ENCODE measurements at places on chromosomes 11 and 22.

DNA sequence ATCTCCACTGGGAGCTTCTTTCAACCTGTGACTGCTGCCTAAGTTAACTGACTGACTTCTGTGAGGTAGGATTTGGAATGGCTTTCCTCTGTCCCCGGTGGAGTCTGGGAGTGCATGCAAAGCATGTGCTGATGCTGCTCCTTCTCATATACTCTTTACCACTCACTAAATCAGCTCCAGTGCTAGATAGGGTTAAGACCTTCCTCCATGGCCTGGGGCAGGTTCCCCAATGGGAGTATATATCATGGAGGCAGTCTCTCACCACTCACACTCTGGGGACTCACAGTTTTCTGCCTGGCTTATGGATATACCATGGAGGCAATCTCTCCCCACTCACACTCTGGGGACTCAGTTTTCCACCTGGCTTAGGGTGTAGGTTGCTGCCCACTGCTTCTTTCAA lies 10.1 kb upstream of the FANCF start:
- no peak for DNase-seq

- DNase-seq = no peak
These were observed 186.5 kb downstream of the SWAP70 start for GRCh38 chr11:9850224-9850895.

- no peak for DNase-seq
These were observed 296.1 kb downstream of the RAB38 start for GRCh38 chr11:87879118-87879517.

- no peak for DNase-seq
These were observed 89.4 kb upstream of the THY1 start for GRCh38 chr11:119512369-119512768.

Measured in astrocyte of the cerebellum (primary cell).